Neural crest cell (in vitro differentiated cells): ENCODE measurements at places on chromosomes 7 and 10. TPM values are rescaled to one million over a fixed set of nuclear protein-coding genes. Genes with fewer than 3 reads are reported as not detected.

GRCh38 chr10:80154978-80155695 is 22.6 kb downstream of the PLAC9 start:
- no peak for DNase-seq

DNA sequence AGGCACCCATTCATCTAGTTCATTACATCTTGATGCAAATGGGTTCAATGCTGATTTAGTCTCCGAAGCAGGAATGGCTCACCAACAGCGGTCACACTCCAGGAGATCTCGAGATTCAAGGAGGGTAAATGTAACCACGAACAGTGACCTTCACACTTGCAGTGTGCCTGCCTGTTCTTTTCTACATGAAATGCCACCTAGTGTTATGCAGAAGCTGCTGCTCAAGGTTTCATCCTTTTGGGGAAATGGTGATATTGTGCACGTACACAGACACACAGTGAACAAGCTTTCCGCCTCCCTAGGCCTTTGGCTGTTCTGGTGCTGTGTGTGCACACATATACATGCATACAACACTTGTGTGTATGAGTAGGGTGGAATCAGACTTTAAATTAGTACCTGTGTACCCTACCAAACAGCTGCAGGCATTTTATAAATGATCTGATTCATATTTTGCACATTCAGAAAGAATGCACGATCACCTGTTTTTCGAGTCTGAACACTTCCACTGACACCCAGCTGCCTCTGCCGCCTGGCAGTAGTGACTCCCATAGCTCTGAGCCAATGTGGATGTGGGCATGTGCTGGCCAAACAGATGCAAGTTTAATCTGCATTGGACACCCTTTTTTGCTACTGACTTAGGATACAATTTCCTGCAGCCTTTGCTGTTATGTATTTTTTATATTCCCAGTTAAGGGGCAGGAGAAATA is 100.5 kb downstream of the TACC2 start:
- no peak for DNase-seq

GRCh38 chr10:77071956-77072355 is 565.7 kb downstream of the KCNMA1 start:
- no peak for DNase-seq

GRCh38 chr7:127290116-127290655 is 37.4 kb upstream of the GRM8 start:
- no peak for DNase-seq

DNA sequence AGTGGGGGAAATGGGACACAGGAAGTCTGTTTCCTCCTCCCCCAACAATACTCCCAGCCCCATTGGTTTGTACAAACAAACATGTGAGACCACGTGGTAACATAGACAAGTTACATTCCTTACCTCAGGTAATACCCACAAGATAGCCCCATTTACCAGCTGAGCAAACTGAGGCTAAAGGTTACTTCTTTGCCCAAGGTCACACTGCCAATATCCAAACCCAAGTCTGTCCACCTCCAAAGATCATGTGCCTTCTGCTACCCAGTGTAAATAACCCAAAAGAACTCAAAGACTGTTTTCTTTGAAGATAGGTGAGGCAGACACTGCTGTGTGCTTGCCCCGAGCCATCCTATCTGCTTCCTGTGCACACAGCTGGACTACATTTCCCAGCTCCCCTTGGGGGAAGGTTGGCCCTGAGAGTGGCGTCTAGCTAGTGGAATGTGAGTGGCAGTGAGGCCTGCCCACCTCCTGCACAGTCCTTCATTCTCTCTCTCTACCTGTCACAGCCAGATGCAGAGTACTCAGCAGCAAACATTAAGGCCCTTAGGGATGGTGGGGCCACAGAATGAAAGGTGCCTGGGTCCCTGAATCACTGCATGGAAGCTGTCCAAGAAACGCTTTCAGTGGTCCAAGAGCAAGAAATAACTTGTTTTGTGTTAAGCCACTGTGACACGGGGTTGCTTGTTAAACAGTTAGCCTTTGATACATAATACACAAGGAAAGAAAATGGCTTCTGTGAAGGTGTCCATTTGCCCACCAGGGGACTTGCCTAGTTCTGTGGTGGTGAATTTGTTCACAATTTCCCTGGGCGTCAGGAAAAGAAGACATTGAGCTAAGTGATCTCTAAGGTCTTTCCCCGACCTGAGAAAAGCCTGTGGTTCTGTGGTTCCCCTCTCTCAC is 257.7 kb upstream of the NFE2L3 start:
- DNase-seq: no peak

DNA sequence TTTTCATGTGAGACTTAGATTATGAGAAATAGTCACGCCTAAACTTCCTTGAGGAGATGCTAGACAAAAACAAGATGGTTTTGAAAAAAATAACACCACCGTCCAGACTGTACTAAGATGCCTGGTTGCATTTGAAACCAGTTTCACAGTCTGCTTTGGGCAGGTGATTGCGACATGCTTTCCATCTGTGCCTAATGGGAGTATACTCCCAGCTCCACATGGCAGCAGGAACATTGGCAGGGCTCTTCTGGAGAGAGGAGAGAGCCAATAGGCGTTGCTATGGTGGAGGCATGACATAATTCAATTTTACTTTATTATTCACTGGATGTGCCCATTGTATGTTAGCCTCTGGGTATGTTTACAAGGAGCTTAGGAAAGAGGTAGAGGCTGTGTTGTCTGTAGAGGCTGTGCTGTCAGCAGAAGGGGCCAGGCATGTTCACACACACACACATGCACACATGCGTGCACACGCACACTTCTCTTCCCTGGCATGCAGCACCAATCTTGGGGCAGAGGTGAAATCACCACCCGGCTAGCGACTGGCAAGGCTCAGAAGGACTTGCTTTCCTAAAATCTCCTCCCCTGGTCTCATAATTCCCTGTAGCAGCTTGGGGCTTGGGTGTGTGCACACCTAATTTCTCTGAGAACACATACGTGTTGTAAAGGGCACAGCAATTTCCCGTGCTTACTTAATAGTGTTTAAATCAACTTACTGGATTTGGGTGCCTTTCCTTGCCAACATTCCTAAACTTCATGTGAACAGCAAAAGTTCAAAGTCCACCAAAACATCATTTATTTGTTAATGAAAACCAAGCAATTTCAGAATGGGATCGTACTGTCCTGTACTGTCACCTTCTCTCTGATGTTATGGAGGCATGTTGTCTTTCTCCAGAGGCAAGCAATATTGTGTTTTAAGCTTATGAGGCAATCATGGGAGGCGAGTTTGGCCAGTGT is 162.1 kb downstream of the TCF7L2 start:
- no peak for DNase-seq

- no peak for DNase-seq
Observed at GRCh38 chr7:106774768-106775551, 90.1 kb upstream of the PIK3CG start.

DNA sequence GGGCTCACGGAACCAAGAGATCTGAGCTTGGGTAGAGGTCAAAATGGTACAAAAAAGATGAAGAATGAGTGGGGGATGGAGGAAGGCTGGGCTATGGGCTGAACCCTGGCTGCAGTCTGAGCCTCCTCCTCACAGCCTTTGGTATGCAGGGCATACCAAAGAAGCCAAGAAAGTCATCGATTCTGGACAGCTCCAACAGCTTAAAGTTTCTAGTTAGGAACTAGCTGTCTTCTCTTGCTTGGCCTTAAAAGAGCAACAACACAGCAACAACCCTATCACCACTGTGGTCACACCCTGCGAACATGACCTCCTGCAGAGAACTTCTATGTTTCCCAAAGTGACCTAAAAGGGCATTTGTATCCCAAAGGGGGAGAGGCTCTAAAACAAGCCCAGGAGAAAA is 126.1 kb upstream of the EFCAB10 start:
- no peak for DNase-seq

GRCh38 chr7:151226875-151227782 is at the start of gene ABCF2:
ABCF2 (minus strand) TSS chr7:151227205; CDS start chr7:151226458, 747 bp downstream.
- DNase-seq: peak; percentile 93

Gene ACBD7
- 11.8 and 12.0 TPM in 2 replicates for total RNA-seq

DNA sequence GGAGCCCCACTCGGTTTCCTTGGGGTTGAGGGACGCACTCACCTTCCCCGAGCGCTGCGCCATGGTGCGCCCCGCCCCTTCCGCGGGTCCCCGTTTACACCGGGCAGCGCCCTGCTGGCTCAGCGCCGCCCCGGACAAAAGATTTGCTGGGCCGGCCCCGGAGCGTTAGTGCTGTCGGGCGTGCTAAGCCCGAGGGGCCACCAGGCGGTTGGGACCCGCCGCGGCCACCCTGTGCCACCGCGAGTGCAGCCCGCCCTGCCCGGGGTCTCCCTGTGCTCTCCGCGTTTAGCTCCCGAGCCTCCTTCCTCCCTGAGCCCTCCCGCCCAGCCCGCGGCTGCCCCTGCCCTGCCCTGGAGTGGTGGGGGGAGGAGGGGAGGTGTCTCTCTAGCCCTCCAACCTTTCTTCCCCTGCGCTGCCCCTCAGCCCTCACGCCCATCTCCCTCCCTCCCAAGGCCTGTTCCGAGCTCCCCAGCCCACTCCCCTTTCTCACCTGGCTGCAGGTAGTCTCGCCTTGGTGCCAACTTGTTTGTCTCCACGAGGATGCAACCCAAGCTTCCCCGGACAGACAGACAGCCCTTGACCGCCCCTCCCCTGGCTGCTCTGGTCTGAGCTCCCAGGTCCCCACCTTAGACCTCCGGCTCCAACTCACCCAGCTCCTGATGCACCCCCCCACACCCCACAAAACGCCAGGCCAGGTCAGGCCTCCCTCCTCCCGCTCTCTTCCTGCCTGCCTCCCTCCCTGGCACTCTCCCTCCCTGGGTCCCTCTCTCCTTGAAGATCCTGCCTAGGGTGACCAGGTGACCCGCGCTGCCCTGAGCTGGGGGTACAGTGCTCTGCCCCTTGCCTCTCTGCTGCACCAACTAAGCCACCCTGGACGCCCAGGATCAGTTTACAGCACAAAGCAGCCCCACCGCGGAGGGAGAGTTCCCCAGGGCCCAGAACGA is at the start of gene CRYGN:
Gene CRYGN, minus strand, starts transcription at position 287 of the 944 bp plus-strand sequence. Its CDS starts 224 bp downstream, at position 63.
- no peak for DNase-seq

DNA sequence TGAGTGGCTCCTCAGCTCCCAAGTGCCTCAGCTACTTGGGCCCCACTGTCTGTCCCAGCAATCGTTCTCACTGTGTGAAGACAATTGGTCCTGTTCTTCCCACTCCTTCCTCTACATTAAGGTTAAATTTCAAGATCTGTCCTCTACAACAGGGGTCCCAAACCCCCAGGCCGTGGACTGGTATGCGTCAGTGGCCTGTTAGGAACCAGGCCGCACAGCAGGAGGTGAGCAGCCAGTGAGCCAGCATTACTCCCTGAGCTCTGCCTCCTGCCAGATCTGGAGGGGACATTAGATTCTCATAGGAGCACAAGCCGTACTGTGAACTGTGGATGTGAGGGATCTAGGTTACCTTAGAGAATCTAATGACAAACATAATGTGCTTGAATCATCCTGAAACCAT is 376.9 kb upstream of the FZD8 start:
- DNase-seq: no peak

- no peak for DNase-seq
Observed at GRCh38 chr10:97733256-97733655, 3.7 kb upstream of the ZFYVE27 start.

GRCh38 chr10:89852872-89853271 is 151.5 kb downstream of the KIF20B start:
- no peak for DNase-seq

DNA sequence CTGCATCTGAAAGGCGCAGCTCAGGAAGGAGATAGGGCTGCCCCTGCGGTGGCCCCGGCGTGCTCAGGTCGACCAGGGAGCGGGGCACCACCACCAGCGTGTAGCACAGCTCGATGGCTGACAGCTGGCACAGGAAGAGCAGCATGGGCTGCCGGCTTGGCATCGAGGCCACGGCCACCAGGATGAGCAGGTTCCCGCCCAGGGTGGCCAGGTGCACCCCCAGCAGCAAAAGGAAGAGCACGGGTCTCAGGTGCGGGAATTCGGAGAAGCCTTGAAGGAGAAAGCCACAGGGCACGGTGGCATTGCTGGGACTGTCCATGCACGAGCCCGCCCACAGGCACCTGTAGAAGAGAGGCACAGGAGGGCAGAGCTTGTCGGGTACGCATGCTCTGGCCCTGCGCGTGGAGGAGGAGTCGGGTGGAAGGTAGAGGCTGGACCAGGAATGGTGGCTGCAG is 33.9 kb downstream of the TAS2R41 start:
- DNase-seq: no peak

DNA sequence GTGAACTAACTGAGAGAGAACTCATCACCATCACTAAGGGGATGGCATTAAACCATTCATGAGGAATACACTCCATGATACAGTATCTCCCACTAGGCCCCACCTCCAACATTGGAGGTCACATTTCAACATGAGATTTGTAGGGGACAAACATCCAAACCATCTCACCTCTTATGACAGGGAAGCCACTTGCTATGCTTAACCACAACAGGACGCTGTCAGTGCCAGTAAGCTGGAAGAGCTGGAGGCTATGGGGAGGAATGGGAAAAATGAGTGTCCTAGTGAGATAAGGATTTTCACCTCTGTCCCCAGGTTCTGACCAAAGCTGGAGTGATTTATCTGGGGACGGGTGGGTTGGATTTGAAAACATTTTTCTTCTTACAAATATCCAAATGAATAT is 17.6 kb downstream of the PLCE1 start:
- no peak for DNase-seq

- DNase-seq: no peak
Observed at GRCh38 chr10:124344931-124345330, 73.8 kb downstream of the OAT start.

Gene PRPS1L1
- not detected in 2 replicates for total RNA-seq

DNA sequence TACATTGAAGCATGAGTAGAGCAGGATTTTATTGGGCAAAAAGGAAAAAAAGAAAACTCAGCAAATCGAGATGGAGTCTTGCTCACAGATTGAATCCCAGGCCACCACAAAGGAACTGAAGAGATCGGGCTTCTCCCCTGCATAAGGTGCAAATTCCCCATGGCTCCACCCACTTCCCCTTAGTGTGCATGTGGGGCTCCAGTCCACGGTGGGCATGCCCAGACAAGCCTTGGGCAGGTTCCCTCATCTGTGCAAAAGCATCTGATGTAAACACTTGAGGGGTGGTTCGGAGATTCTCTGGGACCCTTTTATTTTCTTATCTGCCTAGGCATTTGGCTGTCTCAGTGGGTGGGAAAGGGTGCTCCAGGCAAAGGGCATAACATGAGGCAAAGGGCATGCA is 150.7 kb downstream of the CFTR start:
- no peak for DNase-seq

DNA sequence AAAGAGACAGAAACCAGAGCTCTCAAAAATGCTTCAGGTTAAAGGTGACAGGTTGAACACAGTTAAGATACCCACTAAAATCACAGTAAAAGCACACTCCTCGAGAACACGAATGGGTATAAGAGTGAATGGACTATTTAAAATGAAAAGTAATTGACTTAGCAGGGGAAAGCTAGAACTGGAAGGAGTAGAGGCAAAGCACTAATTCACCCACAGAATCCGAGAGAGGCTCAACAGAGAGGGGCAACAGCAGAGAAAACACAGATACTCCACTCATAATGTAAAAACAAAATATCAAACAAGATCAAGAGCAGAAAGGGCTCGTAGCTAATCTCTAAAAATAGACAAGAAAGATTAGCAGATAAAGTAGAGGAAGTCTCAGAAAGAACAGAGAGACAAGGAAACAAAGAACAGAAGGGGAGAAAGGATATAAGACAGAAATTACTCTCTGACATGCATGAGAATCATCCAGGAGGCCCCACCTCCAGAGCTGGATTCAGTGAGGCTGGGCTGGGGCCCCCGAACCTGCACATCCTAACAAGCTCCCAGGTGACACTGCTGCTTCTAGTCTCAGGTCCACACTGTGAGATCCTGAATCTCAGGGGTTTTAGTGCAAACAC is 117.6 kb downstream of the GALNT11 start:
- DNase-seq: no peak

GRCh38 chr7:154858836-154859537 is 143.9 kb downstream of the PAXIP1 start:
- DNase-seq: no peak
